ENCODE measurements at places on chromosomes 3 and 15.
A peak's percentile ranks its signal among the peaks of the same experiment; 100 is the strongest.

DNA sequence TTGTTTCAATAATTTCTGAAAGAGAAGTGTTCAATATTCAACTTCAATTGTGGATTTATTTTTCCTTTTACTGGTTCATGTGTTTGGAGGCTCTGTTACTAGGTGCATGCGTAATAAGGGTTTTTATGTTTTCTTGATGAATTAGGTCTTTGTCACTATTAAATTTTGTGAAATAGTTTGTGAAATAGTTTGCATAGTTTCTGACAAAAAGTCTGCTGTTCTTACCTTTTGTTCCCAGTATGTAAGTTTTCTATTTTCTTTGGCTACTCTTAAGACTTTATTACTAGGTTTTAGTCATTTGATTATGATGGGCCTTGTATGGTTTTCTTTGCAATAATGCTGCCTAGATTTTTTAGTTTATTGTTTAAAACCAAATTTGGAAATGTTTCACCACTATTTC lies 38.0 kb downstream of the MEF2A start:
- DNase-seq = peak; percentile 19

DNA sequence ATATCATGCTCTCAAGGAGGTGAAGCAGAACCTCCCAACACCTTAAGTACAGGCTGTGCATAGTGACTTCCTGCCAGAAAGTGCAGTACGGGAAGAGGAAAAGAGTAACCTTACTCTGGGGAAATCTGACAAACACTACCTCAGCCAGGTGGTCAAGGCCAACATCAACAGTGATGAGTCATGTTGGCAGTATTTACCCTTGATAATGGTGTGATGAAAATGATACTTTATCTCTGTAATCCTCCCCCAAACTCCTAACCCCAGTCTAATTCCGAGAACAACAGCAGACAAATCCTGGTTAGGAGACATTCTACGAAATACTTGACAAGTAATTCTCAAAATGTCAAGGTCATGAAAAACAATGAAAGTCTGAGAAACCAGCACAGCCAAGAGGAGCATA lies 26.5 kb downstream of the ANKDD1A start:
- no peak for DNase-seq

DNA sequence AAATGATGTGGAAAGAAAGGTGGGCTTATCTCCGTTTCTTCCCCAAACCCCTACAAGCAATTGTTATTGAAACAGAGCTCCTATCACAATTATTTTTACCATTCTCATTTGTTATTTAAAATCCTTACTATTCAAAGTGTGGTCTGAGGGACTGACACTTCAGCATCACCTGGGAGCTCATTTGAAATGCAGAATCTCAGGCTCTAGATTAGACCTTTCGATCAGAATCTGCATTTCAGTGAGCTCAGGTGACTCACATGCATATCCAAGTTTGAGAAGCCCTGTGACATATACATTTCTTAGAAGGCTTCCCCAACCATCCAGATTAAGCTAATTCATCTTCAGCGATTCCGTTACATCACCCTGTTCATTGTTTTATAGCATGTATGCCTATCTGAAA lies 145.0 kb downstream of the KCNH8 start:
- no peak for DNase-seq

DNA sequence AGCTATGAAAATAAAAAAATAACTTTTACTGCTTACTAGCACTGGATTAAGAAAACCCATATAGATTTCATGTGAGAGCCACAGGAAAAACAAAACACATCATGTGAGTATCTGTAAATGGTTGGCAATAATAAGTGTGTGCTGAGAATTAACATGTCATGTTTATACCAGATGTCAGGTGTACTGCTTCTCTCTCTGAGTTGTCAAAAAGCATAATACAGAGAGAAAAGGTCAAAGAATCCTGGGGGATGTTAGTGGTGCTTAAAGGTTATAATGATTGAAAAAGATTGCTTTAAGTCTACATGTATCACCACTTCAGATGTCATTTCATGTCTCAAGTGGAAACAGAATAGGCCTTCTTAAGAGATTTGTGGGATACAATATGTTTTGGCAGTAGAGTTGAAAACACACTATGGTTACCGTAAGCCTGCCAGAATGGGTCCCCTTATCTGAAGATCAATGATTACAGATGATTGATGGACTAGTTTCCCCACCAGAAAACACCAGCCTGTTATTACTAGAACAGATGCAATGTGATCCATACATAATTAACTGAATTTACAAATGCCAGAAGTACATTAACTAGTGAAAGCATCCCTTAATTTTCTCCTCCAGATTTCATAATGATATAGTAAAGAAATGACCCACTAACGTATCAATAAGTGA lies 204.1 kb downstream of the CNTN3 start:
- no peak for DNase-seq

- no peak for DNase-seq
Measured at GRCh38 chr3:53361852-53362251, 14.5 kb upstream of the DCP1A start.

DNA sequence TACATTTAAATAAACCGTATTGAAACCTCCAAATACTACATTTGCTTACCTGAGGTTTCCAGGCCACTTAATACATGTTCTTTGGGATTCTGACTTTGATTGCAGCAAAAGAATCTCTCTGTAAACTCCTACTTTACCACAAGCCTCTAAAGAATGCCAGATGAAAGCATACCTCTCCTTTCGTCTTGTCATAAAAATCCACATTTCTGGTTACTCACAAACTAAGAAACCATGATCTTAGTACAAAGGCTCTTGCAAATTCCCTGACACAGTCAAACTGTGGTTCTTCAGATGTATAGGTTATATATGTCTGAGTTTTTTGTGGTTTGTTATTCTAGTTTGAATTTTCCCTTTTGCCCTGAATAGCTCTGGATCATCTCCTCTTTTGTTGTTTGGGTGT lies 188.4 kb downstream of the RAP2B start:
- DNase-seq = peak; percentile 79

DNA sequence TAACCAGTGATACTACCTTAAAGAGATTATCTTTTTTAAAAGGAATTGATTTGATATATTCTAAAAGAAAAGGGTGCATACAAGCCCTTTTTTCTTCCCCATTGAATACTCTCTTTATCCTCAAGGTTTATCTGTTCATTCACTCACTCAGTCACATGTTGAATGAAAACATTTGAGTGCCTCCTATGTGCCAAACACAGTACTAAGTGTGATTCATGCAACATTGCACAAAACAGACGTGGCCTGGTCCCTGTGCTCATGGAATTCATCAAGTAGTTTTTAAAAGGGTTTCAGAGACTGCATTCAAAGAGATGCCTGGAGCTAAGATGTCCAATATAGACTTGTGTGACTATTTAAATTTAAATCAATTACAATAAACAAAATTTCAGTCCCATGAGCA lies 462.2 kb upstream of the MDFIC2 start:
- no peak for DNase-seq

DNA sequence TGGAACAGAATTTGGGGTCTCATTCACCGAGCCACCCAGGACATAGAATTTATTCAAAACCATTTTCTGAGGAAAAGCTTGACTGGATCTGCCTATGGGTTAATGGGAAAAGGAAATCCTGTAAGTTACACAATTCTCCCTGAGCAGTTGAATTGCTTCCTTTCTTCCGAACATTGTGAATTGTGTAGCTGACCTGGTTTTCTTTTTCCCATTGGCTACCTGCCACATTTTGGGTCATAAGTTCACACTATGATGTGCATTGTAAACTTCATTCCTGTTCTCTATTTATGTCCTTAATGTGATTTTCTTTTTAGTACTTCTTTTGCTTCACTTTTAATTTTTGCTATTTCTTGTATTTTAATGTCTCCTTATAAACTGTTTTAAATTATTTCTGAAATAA lies 386.0 kb upstream of the LRRC3B start:
- DNase-seq = no peak

GRCh38 chr15:85047271-85047948 lies 65.8 kb downstream of the PDE8A start:
- DNase-seq = peak; percentile 95

DNA sequence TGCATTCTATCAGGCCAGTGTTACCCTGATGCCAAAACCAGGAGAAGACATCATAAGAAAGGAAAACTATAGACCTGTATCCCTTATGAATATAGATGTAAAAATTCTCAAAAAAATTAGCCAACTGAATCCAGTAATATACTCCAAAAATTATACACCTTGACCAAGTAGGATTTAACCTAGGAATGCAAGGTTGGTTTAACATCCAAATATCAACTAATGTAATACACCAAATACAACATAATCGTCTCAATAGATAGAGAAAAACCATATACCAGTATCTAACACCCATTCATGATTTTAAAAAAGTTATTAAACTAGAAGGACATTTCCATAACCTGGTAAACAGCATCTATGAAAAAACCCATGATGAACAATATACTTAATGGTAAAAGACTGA lies 56.5 kb upstream of the SELENOK start:
- no peak for DNase-seq

GRCh38 chr3:193897288-193897687 lies 238.7 kb upstream of the HES1 start:
- no peak for DNase-seq

DNA sequence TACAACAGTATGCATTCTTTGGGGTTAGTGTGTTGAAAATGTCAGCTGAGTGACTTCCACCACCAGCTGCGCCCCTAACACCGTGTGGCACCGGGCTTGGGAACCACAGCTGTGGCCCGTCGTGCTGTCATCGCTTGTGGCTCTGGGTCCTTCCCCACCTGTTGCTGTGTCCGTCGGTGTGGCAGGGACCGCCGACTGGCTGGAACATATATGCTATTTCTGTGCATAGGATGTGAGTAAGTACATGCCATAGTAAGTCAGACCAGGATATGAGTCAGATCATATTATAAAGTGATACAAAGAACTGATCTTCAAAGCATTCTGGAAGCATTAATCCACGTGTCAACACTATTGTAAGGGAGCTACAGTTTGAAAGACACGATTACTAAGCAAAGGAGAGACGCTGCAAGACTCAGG lies 31.9 kb downstream of the EHD4 start:
- peak; percentile 83 for DNase-seq

DNA sequence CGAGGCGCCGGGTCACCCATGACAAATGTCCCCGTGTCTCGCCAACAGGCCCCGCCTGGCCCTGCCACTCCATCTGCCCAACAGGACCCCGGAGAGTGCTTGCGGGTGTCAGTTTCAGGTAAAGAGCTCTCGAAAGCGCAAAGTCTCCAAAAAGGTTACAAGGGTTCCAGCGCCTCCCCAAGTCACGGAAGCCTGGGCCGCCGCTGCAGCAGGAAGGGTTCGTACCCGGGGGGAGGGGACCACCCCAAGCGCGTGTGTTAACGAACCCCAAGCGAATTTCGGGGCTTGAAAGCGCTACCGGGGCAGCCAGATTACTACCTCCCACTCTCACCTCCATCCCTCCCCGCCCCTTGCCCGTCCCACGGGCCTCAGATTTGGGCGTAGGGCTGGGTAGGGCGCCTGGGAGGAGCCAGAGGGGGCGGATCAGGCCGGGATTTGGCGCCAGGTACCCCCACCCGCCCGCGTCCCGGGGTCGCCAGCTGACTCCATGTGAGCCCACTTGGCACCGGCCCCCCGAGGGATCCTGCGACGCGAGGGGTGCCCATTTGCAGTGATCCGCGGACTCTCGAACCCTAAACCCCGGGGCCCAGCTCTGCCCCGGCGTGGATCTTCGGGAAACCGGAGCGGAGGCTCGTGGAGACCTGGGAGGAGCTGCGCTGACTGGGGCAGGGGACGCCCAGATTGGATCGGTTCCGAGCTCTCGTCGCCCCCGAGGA lies 85.9 kb downstream of the NR2F2 start:
- no peak for DNase-seq

GRCh38 chr3:58051196-58051595 lies 43.0 kb downstream of the FLNB start:
- DNase-seq = peak; percentile 94

DNA sequence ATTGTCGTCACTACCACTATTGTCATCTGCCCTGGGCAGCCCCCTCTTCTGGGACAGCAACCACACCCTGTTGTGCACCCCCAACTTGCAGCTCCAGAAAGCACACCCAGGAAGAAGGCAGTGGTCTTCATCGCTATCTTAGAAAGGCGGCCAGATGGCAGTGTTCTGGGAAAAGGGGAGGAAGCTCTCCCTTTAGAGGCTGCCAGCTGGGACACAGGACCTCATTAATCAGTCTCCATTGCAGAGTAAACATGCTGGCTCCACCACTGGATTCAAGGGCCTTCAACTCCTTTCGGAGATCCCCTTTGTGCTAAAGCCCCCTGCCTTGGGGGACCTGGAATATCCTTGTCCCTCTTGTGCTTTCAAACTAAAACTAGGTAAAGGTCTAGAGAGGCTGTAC lies 199.3 kb upstream of the LINGO1 start:
- DNase-seq = no peak

- peak; percentile 61 for DNase-seq
Measured at GRCh38 chr15:35173444-35174118, 88.5 kb upstream of the NANOGP8 start.

GRCh38 chr3:103406320-103406850 lies 971.6 kb downstream of the ZPLD1 start:
- DNase-seq = no peak

GRCh38 chr3:112814266-112814665 lies 32.4 kb downstream of the CD200R1L start:
- peak; percentile 79 for DNase-seq

DNA sequence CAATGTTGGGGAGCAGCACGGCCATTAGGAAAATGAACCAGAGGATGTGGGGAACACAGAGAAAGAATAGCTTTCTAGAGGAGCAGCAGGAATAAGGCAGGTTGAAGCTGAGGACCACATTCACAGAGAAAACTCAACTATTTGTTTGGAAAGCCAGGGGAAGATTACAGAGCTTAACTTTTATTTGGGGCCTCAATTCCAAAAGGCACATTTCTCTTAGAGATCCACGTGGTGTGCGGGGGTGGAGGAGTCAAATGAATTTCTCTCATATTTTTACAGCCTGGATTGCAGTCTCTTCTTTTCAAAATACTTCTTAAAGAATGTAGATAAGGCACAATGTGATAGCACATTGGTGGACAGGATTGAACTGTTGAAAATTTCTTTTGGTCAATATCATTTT lies 253.7 kb downstream of the ROBO1 start:
- no peak for DNase-seq

GRCh38 chr15:70133296-70133695 lies 35.6 kb upstream of the TLE3 start:
- no peak for DNase-seq

- DNase-seq = no peak
Measured at GRCh38 chr3:143168855-143169192, 49.3 kb downstream of the CHST2 start.
